HuH-7.5 (cell line): ENCODE measurements at places on chromosomes 6 and 20.

DNA sequence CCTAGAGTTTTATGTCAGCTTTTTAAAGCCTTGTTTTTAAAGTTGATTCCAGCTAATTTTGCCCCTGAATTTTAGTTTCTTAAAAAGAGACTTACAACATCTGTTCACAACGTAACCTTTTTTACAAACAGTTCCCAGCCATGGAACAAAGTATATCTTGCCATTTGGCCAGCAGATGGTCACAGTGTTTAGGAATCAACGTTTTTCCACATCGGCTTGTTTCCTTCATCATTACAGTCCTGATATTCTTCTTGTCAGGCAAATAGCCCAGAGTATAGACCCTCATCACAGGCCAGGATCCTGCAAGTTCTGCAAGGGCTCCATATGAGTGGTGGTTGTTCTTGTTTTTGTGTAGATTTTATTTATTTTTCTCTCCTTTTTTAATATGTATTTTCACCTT, 341.7 kb upstream of the HTR1E start:
- DNase-seq = no peak

DNA sequence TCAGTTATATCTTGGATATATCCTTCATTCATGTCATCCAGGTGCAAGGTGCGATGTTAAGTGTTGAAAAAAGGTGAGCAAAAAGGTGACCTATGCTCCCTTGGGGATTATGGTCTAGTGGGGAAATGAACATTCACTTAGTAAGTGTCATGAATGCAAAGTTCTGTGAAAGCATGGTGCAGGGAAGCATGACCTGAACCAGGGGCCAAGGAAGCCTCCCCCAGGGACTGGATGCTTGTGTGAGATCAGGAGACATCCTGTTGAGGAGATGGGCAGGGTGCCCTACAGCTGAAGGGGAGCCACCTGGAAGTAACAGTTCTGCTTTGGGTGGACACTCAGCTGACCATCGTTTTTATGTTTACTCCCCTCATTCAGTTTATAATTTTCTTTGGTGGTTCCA, 179.5 kb downstream of the SYNDIG1 start:
- no peak for DNase-seq

- DNase-seq = no peak
Measured at GRCh38 chr20:24993337-24994185, 1.0 kb upstream of the APMAP start.

GRCh38 chr6:116304538-116305097, 24.9 kb upstream of the TSPYL1 start:
- DNase-seq = no peak

DNA sequence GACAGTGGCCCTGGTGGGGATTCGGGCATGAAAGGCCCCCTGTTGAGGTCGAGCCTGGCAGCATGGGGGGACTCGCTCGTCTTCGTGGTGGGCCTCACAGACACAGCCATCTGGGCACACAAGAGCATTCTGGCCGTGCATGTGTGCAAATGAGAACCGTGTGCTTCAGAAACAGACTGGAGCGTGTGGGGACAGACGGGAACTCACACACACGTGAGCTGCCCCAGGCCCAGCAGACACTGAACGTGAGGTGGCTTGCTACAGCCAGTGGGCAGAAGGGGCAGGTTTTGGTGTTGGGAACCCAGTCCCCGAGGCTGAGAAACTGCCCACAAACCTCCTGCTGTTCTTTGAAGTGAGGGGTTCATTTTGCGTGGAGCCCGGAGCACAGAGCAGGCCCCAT, 38.6 kb upstream of the BHLHE23 start:
- no peak for DNase-seq

DNA sequence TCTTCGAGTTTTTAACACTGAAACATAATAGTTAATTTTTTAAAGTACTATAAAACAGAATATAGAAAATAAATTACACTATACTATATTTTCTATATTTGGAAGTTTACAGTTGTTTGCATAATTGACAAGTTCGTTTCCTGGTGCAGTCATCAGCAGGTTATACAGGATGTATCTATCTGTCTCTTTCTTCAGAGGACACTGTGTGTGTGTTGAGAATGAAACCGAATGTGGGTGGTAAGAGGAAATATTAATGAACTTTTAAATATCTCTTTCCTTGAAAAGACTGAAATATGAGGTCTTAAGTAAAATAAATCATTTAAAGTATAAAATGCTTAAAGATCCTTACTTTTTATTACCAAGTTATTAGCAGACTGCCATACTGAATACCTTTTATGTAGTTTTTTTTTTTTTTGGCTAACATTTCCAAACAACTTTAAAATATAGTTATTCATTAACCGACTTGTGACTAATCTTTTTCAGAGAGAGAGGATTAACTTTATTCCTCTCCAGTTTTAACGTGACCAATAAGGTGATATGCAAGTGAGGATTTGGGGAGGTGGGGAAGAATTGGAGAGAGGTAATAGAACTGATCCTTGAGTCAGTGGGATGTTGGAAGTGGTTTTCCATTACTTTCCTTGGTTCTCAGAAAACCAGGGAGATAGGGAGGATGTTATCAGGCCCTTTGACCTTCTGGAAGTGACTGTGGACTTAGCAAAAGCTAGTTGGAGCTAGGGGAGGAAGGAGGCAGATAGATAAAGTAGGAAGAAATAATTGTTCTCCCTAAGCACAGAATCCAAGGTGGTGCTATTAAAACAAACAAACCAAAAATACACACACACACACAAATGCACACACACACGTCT, 380.0 kb upstream of the FLRT3 start:
- DNase-seq = peak; percentile 38

DNA sequence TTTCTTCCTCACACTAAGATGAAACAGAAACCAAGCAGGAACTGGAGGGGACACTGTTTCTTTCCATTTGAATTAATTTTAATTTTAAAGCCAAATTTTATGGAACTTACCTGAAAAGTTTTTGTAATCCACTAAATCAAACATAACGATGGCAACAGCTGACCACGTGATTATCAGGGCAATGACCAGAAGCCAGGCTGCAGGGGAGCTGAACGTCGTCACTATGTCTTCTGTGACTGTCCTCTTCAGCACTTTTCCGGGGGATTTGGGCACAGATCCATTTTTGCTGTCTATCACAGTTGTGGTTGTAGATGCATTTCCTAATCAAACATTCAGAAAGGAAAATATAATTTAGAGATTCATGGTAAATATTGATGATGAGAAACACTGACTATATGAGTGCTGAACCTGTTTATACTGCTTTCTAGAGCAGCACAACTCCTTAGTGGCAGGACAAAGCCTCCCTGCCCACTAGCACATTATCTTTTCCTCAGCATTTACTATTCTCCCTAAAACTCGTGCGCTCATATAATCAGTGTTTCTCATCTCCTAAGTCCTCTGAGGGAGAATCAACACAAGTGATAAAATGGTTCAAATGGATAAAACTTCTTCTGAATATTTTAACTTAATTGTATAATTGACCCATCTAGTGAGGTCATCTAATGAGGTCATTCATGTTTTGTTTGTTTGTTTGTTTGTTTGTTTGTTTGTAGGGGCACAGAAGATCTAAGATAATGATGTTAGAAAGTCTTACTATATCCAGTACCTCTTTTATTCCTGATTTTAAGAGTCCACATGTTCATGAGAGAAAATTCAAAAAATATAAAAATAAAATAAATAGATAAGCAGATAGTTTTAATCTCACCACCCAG, 65.7 kb downstream of the TRDN start:
- DNase-seq = no peak

DNA sequence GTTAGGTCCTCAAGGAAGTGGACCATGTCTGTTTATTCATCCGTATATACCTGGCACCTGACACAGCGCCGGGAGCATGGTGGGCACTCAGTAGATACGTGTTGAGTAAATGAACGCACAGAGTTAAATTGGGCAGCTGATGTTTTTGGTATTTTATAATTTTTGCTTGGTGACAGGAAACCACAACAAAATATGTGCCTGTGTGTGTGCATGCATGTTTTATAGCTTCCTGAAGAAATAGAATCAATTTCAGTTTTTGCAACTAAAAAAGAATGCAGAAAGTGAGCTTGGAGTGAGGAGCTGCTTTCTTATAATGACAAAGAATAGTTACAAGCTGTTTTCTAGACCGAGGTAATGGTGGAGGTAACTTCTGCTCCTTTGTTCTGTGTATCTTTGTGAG, 91.4 kb downstream of the PLCB4 start:
- DNase-seq = no peak

GRCh38 chr6:18207438-18207837, 52.2 kb downstream of the KDM1B start:
- no peak for DNase-seq

GRCh38 chr20:21322083-21322710, 19.1 kb downstream of the XRN2 start:
- no peak for DNase-seq

GRCh38 chr6:27208042-27208441, 39.5 kb upstream of the PRSS16 start:
- DNase-seq = no peak

DNA sequence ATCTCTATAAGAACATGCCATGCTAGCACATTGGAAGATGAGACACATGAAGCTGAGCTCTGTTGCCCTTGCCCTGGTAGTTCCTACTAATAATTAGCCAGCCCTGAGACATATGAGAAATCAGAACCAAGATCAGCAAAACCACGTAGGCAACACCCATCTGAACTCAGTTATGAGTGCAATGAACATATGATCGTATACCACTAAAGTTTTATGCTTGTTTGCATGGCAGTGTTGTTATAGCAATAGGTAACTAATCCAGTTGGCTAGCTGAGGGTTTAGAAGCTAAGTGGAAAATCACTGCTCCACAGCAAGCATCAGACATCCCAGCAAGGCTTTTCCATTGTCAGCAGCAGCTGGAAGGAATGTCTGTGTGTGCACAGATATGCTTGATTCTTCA, 180.7 kb downstream of the BTBD3 start:
- no peak for DNase-seq

DNA sequence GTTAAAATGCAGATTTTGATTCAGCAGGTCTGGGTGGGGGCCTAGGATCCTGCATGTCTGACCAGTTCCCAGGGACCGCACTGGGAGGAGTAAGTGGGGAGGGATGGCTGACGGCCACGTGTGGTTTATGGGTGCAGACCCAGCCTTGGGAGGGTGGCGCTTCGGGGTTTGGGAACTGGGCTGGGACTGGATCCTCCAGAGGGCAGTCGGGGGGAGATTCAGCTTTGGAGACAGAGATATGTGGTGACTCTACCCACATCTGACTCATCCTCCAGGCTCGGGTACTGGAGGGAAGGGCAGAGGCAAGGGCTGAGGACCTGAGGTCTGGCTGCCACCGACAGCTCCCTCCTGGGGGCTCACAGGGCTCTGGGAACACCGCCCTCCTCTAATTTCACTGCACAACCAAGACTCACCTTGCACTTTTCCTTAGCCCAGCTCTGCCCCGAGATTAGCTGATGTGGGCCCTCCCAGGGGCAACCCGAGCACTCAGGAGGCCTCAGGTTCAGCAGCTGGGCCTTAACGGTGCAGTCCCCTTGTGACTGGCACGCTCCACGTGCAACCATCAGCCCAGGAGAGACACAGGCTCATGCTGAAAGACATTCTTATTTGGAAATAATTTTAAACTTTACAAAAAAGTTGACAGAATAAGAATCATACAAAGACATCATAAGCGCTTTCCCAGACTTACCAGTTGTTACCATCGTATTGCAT, 172.8 kb upstream of the PMEPA1 start:
- DNase-seq = no peak

GRCh38 chr20:58374027-58374850, 14.8 kb upstream of the VAPB start:
- DNase-seq = no peak

DNA sequence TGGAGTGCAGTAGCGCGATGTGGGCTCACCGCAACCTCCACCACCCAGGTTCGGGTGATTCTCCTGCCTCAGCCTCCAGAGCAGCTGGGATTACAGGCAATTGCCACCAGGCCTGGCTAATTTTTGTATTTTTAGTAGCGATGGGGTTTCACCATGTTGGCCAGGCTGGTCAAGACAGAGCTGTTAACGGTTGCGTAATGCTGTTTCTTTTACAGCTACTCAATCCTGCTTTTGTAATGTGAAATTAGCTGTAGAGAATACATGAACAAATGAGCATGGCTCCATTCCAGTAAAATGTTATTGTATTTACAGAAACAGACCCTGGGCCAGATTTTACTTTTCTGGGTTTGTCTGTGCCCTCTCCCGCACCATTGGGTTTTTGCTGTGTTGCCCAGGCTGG, 1.9 kb downstream of the PNLDC1 start:
- DNase-seq = no peak

DNA sequence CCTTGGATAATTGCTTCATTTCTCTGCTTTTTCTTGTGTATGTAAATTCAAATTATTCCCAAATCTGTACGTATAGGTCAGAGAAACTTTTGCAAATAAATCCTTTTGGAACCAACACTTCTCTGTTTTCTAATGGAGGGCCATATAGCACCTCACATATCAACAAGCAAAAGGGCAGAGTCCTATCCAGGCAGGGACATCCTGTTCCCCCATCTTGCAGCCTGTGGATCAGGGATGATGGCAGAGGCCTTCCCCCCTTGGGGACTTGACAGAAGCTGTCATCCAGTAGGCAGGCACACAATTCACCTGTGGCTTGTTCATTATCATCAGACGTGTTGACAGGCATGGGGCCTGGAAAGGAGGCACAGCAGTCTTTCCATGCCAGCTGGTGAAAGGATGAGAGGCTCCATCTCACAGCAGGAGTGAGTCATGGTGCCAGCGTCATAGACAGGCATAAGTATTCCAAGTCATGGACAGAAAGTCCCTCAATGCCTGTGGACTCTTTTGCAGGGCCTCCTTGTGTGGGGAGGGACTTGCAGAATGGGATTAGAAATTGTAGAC, 31.8 kb upstream of the PLEKHG1 start:
- no peak for DNase-seq

- peak; percentile 62 for DNase-seq
Measured at GRCh38 chr6:34459899-34460593, 5.8 kb upstream of the PACSIN1 start.

GRCh38 chr20:41991412-41991811, 373.2 kb upstream of the CHD6 start:
- no peak for DNase-seq

DNA sequence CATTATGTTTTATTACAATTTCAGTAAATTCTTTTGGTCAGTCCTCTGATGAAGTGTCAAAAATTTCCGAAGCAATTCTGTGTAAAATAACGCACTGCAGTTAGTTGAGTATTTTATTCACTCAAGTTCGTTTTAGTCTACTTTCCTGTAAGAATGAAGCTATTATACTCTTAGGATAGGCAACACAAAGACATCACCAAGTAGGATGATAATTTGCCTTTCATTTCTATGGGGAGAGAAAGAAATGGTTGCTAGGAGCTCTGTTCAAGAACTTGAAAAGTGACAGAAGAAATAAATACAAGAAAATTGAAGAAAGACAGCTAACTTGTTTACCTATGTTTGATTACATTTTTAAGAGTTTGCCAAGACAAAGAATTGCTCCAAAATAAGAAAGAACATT, 290.4 kb downstream of the EYS start:
- DNase-seq = no peak

DNA sequence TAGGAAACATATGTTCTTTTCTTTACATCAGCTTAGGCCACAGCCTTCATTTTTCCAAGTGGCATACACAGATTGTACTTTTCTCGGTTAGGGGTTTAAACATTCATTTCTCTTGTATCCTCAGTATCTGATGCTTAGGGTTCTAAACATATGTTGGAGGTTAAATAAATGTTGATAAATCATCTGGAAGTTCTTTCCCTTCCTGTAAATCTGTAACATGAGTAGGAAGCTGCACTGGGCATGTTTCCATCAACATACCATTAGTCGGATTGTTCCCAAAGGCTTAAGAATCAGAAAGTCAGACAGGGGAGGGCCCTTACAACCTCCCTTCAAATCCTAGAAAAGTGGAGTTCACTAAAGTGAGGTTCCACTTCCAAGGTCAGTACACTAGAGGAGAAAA, 54.8 kb upstream of the BCLAF1 start:
- no peak for DNase-seq

- DNase-seq = no peak
Measured at GRCh38 chr6:139390447-139390846, 16.0 kb upstream of the CITED2 start.
